ENCODE measurements at places on chromosomes 7 and 10.

GRCh38 chr10:131928248-131929095 is 27.7 kb downstream of the PPP2R2D start:
- no peak for DNase-seq

- no peak for DNase-seq
Observed at GRCh38 chr7:78939669-78940068, 513.8 kb downstream of the MAGI2 start.

- no peak for DNase-seq
Observed at GRCh38 chr7:26393818-26394217, 102.2 kb downstream of the SNX10 start.

DNA sequence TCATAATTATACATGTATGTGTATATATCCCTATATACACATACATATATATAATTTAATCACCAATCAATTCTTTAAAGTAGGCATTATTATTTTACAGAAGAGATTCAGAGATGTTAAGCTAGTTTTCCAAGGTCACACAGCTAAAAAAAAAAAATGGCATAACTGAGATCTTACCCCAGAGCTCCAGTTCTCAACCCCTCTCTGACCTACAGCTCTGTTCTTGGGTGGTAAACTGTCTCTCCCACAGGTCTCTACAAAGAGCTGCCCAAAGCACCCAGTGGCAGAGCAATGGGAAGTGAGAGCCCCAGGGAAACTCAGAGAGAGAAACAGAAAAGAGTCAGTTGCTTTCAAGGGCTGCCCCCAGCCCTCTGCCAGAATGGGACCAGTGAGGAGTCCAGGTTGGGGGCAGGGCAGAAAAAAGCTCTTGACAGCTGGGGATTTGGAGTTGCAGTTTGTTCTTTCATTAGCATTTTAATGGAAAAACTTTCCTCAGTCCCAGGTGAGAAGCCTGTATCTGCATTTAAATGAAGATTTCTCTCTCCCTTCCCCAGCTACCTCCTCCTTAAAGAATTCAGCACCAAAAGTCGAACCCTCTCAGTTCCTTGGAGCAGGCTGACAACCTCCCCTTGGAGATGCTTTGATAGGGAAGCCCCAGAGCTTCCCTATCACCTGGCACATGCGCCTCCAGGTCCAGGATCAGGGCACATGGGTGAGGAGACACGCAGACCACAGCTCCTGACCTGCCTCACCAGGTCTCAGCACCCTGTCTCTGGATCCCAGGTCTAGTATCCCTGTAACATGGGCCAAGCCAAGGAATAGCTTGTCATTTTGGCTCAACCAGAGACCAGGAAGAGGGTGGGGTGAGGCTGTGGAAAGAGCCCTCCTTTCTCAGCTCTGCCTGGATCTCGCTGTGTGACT is 388.1 kb downstream of the PLXNA4 start:
- no peak for DNase-seq

- peak; percentile 83 for DNase-seq
Observed at GRCh38 chr7:27210441-27211083, 10.7 kb upstream of the HOXA13 start.

DNA sequence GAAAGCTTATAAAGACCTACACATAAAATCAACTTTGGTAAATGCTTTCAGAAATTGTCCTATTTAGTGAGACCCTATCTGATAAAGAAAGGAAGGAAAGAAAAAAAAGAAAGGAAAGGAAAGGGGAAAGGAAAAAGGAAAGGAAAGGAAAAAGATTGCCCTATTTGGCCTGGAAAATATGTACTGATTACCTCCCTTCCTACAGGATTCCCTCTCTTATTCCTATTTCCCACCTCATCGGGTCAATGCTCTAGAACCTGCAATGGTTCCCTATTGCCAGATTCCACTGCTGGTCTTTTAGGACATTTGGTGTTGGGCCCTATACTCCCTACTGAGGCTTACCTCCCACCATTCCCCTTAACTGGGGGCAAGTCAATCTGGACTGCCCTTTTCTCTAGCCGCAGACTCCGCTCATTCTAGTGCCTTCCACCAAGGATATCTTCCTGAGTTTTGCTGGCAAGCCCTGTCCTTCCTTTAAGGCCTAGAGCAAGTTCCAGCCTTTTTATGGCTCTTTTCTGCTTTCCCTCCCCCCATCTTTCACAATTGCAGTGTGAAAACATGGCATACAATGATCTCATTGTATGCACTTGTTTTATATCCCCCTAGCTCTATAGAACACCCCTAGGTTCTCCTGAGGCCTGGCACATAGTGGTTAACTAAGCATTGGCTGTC is 4.4 kb downstream of the DDIT4 start:
- no peak for DNase-seq

DNA sequence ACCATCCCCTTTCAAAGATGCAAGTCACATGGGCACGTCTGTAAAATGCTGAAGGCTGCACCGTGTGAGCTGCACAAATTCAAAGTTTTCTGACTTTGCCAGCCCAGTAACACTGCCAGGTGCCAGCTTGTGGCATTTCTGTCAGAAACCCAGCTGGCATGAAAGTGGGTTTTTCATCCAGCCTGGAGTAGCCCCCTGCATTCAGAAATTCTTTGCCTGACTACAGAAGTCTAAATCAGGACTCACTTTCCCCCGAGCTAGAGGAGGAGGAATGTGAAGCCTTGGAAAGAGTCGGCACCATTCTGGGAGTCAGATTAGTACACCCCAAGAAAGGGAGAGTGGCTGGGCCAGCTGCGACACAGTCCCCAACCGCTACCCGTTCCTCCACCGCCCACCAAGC is 56.7 kb upstream of the EN2 start:
- no peak for DNase-seq

- DNase-seq, result no peak
Observed at GRCh38 chr7:2821842-2822507, 22.1 kb downstream of the GNA12 start.

GRCh38 chr7:7970237-7970530 is 1.6 kb downstream of the GLCCI1 start:
- DNase-seq, result peak; percentile 59

- no peak for DNase-seq
Observed at GRCh38 chr10:86067436-86068050, 299.1 kb downstream of the GRID1 start.

All from HAP-1 (cell line).